Activated naive CD4-positive, alpha-beta T cell treated with anti-CD3 and anti-CD28 coated beads, Interleukin-2, amount 10 ng/mL, durations not matched to agents 5 hours and 36 hours (primary cell): ENCODE measurements at places on chromosomes 7 and 10. TPM values are rescaled to one million over a fixed set of nuclear protein-coding genes. Genes with fewer than 3 reads are reported as not detected.

The CCDC172 gene
- total RNA-seq, result not detected

The ST8SIA6 gene
- 2.3 TPM for total RNA-seq

The FOXP2 gene
- total RNA-seq, result not detected

The EXOSC1 gene
- 44.1 TPM for total RNA-seq

The SPDYE5 gene
- 0.17 TPM for total RNA-seq

The VAX1 gene
- total RNA-seq, result not detected

The ANXA8L1 gene
- 0.28 TPM for total RNA-seq

The SPDYE2 gene
- 0.19 TPM for total RNA-seq

The CHCHD3 gene
- total RNA-seq, result 37.6 TPM
